ENCODE measurements at places on chromosomes 1 and 21.

DNA sequence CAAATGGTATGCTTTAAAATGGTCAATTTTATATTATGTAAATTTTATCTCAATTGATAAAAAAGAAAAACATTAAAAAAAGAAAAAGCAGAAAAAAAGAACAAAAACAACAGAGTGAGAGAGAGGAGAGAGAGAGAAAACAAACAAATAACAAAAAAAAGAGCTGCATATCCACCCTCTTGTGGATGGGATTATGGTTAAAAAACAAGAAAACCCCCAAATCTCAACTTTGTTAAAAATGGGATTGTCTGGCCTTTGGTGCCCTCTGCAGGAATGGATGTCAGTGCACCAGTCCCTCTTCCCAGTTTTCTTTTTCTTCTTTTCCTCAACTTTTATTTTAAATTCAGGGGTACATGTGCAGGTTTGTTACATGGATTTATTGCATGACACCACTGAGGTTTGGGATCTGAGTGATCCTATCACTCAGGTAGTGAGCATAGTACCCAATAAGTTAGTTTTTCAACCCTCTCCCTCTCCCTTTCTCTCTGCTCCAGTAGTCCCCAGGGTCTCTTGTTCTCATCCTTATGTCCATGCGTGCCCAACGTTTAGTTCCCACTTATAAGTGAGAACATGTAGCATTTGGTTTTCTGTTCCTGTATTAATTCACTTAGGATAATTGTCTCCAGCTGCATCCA is 28.1 kb downstream of the RNF187 start:
- no peak for DNase-seq

- DNase-seq, result no peak
These were observed 5.4 kb downstream of the TNN start for GRCh38 chr1:175073061-175073460.

DNA sequence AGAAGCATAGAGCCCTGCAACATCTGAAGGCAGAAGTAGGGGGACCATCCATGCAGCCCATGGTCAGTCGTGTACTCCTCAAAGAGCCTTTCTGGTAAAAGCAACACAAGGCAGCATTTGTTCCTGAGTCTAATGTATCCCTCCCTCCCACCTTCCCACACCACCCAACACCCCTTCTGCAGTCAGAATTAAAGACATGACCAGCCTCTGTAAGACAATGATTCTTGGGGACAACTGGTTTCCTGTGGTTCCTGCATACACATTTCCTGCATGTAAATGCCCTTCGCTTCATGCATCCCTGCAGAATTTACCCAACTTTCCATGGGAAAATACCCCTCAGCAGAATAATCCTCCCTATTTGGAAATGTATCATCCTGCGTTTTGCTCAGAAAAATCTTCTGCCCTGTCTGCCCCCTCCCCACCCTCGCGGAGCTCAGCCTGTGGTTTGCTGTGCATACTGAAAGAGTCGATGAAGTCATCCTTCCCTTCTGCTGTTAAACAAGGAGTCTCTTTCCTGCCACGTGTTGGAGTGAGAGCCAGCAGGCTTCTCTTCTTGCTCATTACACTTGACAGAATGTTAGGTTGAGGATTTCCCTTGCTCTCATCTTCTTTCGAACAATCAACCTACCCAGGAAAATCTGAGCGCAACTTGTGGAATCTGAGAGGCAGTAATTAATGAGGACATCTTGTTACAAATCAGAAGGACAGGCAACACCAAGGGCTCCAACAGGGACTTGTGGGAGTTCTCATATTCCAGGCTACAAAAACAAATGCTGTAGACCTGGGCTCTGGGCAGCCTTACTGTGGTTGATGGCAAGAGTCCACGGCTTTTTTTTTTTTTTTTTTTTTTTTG is 4.7 kb downstream of the TNN start:
- DNase-seq, result no peak

- no peak for DNase-seq
These were observed 321.3 kb downstream of the KIF26B start for GRCh38 chr1:245475961-245476516.

GRCh38 chr1:62188111-62188510 is 6.5 kb upstream of the L1TD1 start:
- DNase-seq, result no peak

DNA sequence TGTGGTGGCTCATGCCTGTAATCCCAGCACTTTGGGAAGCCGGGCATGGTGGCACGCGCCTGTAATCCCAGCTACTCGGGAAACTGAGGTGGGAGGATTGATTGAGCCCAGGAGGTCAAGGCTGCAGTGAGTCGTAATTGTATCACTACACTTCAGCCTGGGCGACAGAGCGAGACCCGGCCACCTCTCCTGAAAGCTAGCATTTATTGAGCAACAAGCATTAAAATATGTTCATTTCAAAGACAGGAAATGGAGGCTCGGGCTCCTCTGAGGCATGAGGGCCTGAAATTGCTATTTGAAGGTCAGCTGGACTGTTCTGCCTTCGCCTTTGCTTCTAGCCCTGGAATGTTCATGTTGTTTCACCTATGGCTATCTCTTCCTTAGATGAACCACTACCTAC is 34.5 kb downstream of the SPATA21 start:
- DNase-seq, result no peak

DNA sequence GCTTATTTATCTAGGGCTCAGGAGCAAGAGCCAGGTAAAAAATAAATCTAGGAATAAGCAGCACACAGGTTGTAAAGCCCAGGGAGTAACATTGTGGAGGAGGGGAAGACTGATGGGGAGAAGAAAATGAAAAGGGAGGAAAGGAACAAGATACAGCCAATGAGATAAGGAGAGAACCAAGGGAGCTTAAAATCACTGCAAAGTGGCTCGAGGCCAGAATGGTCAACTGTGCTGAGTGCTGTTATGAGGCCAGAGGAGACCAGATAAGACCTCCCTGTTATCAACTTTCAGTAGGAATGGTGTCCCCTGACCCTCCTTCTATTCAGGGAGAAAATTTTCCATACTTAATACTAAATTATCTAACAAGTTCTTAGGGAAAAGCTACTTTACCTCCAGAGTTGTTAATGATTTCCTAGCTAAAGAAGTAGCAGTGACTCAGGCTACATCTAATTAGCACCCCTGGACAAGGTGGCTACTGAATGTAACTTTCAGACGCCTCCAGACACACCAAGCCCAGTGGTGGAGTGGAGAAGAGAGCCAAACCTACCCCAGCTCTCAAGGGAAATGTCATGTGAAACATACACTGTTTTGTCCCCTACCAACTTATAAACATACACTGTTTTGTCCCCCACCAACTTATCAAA is 25.5 kb downstream of the ENAH start:
- DNase-seq, result no peak

DNA sequence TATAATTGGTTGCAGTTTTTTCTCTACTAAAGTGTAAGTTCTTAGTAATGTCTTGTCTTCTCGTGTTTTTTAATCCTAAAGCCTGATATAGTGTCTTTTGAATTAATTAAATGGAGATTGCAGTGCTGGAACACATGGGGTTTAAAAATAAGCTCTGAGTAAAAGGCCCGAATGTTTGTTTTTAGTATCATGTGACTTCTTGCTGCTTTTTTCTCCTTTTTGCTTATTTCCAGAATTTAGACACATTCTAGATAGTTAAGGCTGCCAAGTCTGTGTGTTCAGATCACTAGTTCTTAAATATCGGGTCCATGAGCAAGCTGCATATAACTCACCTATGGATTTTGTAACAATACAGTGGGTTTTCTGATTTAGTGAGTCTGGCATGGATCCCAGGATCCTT is 27.5 kb downstream of the KCTD3 start:
- DNase-seq, result no peak

- no peak for DNase-seq
These were observed 5.0 kb downstream of the PCNX2 start for GRCh38 chr1:233290396-233291034.

DNA sequence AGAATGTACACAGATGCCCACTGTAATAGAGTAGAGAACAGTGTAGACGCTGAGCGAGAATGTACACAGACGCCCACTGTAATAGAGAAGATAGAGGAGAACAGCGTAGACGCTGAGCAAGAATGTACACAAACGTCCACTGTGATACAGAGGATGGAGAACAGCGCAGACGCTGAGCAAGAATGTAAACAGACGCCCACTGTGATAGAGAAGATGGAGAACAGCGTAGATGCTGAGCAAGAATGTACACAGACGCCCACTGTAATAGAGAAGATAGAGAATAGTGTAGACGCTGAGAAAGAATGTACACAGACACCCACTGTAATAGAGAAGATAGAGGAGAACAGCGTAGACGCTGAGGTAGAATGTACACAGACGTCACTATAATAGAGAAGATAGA is 306.9 kb downstream of the SMYD3 start:
- DNase-seq, result no peak

- no peak for DNase-seq
These were observed 72.0 kb downstream of the SYT6 start for GRCh38 chr1:114081437-114082303.

DNA sequence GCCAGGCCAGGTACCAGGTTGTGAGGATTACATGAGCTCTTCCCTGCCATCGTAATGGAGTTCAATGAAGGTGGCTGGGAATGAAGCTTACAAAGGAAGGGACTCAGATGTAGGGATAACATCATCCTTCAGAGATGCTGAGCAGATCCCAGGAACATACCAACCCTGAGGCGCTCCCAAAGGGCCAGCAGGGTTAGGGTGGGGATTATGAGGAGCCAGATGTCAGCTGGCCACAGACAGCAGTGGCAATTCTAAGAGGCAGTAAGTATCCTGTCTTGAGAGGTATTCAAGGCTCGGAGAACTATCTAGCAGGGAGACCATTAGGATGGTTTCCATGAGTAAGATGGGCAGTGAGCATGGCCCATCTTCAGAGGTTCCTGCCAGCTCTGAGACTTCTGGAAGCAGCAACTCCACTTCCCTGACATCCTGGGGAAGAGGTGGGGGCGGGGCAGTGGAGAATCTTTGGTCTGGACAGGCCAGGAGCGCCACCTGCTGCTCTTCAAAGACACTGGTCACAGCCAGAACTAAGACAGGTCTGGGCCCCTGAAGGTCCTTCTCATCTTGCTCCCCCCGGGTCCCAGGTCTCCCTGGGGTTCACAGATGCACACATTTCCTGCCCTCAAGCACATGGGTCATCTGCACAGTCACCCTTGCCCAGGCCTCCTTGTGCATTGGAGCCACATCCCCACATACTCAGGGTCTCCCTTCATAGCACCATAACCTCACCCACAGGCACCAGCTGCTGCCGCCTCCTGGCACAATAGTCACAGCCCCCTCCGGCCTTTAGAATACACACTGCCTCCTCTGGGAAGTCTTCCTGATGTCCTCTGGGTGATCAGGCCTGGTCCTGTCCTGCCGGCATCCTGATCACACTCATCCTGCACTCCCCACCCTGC is 2.7 kb upstream of the SDC3 start:
- no peak for DNase-seq

DNA sequence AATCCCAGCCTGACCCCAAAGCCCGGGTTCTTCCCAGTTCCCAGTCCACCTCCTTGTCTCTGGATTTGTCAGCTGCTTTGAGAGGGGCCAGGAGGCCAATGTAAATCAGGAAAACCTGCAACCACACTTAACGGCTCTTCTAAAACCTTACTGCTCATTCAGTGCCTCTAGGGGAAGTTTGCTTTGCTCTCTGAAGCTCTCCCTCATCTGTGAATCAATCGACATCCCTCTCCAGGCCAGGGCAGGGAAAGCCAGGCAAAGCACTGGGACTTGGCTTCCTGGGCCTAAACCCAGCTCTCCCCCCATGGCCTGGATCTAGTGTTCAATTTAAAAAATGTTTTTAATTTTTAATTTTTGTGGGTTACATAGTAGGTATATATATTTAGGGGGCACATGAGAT is 9.3 kb downstream of the NKAIN1 start:
- DNase-seq, result no peak

- peak; percentile 62 for DNase-seq
These were observed 24.1 kb upstream of the ADGRB2 start for GRCh38 chr1:31788138-31788824.

DNA sequence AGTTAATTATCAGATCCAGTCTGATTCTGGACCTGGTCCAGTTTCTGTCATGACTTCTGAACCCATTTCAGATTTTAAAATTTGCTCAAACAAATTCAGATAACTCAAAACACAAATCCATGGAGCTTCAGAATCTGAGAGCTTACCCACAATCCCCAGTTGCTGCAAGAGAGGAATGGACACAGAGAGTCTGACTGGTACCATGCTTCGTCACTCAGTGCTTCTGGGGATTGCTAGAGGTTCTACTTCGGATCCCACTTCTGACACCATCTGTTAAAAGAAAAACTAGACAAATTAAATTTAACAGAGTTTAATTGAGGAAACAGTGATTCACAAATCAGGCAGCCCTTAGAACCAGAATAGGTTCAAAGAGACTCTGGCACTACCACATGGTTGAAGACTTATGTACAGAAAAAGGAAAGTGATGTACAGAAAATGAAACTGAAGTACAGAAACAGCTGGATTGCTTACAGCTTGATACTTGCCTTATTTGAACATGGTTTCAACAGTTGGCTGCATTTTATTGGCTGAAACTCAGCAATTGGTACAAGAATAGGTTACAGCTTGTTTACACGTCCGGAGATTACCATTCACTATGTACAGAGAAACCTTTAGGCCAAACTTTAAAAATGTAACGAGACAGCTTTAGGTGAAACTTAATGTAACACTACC is 60.7 kb upstream of the TEKT2 start:
- no peak for DNase-seq

DNA sequence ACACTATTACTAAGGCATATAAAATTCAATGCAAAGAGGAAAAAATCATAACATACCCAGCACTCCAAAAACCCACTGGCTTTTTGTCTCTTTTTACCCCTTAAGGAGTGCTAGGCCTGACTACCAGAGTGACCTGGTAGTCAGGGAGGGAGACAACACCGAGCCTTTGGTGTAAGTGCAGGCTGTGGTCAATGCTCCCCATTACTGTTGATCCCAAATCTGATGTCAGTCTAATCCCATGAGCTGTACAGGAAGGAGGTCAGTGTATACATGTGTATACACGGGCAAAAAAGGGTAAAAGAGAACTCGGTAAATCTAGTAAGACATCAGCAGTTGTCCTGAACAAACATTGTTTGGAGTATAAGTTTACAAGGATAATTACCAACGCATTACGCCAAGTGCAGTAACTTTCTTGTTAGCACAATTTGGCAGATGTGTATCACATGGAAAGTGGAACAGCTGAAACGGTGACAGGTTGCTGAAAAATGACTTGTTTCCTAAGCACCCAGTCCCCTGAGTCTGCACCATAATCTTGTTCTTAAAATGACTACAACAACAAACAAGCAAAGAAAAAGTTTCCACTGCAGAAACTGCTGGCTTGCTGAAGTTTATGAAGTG is 217.9 kb downstream of the KCNH1 start:
- DNase-seq, result no peak

DNA sequence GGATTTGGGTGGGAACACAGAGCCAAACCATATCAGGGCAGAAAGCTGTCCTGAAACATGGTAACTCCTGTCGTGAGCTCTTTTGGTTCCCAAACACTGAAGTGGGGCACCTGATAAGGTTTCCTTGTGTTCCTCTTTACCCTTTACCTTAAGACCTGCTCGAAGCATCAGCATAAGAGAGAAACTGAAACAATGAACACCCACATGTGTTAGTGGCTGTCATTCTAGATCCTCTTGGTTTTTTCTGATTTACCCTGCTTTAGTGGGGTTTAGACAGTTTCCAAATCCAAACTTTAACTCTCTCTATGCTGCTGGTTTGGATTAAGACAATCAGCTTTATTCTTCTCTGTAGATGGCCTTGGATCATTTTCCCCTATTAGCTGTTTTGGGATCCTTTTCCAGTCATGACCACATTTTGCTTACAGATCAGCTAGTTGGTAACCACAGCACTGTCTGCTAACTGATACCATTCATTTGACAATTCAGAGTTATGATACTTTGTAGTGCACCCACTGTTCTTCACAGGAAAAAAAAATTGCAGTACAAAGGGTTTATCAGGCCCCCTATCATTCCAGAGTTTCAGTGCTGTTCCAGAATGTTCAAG is 975 bp upstream of the MNDA start:
- no peak for DNase-seq
